AG04449 (cell line): ENCODE measurements at places on chromosomes 7 and 10.

DNA sequence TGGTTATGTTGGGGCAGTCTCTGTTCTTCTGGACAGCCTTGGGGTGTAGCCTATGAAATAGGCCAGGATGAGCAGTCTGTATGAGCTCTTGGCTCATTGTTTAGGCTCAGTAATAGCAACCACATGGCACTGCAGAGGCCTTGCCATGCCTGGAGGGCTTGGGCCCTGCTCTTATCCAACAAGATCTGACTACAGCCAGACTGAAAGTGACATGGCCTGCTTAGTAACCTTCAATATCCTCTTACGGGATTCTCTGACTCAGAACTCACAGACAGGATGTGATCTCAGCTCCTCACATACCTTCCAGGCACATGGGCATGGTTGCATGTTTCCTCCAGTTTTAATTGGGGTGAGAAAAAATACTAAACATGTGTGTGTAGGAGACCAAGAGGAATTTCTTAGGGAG, 289.3 kb downstream of the PTEN start:
- peak; percentile 94 for DNase-seq

GRCh38 chr10:97159646-97160305, 26.0 kb downstream of the SLIT1 start:
- DNase-seq = no peak

GRCh38 chr10:77333610-77334340, 303.8 kb downstream of the KCNMA1 start:
- DNase-seq = no peak

DNA sequence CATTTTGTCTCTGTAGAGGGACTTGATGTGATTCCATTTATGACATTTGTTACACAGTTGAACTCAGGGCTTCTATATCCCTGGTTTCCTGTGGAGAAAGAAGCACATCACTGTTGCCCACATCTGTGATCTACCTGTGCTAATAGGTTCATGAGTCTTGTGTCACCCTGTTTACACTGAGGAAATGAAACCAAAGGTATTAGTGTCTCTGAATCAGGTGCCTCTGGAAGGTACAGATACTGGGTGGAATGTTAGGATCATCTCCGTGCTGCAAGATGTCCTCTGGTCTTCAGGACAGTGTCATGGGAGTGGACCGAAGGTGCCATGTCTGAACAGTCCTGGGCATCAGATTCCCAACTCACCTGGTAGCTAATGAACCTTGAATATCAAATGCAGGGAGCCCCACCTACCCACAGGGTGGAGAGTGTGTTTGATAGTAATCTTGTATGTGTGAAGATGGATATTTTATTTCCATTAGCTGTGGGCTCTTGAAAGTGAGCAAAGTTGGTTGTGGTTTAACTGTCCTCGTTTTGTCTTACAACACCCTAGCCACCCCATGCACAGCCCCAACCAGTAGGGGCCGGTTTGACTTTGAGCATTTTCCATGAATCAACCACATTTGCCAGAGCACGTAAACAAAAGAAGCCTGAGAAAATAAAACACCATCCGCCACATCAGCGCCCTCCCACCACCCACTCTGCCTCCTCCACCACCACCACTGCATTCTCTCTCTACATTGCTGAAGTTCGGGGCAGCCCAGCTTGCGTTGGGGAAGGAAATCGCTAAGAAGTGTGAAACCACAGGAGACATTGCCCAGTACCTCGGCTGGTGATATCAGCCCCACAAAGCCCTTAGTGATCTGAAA, 40.7 kb downstream of the TARP start:
- DNase-seq = no peak

GRCh38 chr10:3648170-3648569, 136.8 kb downstream of the KLF6 start:
- DNase-seq = no peak

DNA sequence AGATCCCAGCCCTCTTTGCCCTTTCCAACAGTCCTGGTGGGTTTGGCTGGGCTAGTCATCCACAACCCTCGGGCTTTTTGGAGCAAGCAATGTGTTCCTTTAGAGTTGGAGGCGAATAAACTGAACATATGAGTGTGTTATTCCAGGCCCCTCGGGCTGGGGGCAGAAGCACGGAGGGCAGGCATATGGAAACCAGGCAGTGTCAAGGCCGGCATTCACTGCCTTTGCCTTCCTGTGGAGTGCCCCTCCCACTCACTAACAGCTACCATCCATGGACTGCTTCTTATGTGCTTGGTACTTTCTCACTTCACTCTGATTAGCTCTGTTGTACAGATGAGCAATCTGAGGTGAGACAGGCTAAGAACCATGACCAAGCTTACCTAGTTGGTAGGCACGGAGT, 53.9 kb upstream of the EFCAB10 start:
- no peak for DNase-seq

DNA sequence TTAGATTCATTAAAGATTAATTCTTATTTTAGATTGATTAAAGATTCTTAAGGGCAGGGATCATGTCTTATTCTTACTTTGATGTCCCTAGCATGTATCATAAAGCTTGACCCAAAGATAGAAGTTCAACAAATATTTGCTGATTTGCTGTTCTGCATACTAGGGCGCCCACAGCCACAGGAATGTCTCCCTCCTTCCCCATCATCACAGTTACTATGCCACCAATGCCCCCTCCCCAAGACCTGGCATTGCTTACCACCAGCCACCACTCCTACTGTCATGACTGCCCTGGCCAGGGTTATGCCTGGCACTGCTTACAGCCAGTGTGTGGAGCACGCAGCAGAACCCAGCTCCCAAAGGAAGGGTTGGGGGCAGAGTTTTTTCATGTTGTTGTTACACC, 86.7 kb upstream of the AGK start:
- no peak for DNase-seq

GRCh38 chr10:4781955-4782354, 44.1 kb upstream of the AKR1E2 start:
- no peak for DNase-seq

- DNase-seq = no peak
These were observed 71.1 kb downstream of the LYZL2 start for GRCh38 chr10:30558411-30558810.

GRCh38 chr7:148704189-148704588, 5.5 kb downstream of the CUL1 start:
- DNase-seq = no peak

GRCh38 chr7:135709508-135709907, 18.5 kb downstream of the SLC13A4 start:
- DNase-seq = no peak

- no peak for DNase-seq
These were observed 140.9 kb downstream of the MBL2 start for GRCh38 chr10:52631648-52632047.

- no peak for DNase-seq
These were observed 7.3 kb downstream of the ZNF503 start for GRCh38 chr10:75394221-75394620.

DNA sequence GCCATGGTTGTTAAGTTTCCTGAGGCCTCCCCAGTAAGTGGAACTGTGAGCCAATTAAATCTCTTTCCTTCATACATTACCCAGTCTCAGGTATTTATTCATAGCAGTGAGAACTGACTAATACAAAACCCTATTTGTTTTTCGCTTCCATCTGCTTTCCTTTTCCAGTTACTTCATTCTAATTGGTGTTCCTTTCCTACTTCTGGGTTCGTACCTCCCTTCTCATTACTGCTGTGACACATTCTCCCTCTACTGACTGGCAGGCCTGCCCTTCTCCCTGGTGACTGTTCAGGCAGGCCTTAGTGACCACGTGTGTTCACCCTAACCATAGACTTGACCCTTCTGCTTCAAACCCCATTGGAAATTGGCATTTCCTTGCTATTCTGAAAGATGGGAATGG, 37.7 kb downstream of the MTURN start:
- no peak for DNase-seq

GRCh38 chr10:788796-789748, 99.6 kb upstream of the DIP2C start:
- no peak for DNase-seq

DNA sequence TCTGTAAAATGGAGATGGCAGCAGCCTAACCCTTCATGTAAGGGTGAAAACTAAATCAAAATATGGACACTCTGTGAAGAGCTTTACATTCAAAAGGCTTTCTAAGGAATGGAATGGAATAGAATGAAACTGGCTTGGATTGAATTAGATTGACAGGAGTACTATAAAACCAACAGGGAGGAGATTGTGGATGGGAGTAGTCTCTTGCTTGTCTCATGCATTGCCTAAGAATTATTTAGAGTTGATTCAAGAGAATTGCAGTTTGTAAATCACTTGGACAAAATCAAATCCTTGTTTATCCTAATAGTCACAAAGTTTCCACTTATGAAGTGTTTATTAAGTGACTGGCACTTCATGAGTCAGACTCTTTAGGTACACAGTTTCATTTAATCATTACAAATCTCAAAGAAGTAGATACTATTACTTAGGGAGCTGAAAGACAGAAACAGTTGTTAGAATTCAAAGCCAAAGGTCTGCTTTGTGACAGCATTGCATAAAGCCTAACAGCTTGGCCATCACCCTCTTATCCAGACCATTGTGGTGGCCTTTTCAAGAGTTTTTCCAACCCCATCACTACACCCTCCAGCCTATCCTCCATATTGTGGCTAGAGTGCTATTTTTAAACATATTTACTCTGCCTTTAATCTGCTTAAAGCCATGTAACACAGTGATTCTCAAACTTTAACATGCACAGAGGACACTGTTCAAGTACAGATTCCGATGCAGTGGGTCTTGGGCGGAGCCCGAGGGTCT, 91.9 kb upstream of the GHITM start:
- DNase-seq = no peak

DNA sequence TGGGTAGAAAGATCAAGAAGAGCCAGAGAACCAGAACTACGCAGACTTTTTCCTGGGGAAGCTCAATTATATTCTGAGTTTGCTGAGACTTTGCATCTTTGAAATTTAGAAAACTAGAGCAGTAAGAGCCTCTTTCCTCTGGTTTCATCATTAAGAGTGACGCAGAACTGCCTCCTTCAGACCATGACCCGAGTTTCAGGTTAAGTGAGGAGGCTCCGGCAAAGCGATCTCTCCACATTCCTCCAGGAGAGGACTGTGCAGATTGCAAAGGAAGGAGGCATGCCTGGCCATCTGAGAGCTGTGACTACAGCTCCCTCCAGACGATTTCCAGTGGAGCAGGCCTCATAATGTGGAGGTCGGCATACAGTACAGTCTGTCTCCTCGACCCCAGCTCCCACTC, 115.8 kb upstream of the LANCL2 start:
- no peak for DNase-seq

DNA sequence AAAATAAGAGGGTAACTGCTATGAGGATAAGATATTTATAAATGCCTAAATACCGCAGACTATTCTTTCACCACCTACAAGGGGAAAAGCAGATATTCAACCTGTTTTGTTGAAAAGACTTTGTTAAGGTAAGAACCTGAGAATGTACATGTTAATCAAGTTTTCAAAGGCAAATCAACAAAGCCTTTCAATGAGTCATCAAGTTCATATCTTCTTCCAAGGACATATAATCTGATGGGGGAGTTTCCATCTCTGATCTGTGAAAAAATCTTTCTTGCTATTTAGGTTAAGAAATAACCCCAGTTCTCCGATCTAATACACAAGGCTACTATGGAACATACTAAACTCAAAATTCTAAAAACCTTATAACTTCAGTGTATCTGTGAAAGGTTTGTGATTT, 40.0 kb upstream of the ANLN start:
- DNase-seq = no peak

DNA sequence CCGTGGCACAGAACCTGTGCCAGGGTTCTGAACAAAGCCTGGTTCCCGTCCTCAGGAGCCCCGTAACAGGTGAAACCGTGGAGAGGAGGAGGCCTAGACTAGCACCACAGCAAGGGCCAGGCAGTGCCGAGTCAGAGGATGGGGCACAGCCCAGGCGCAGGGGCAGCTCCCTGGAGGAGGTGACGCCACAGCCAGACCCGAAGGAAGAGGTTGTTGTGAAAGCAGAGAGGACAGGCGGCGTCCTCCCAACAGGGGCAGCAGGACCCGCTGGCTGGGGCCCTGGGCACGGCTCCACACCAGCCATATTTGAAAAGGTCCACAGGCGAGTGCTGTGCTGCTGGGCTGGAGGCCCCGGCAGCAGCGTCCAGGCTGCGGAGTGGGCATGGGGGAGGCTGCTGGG, 25.7 kb downstream of the DAGLB start:
- DNase-seq = no peak

DNA sequence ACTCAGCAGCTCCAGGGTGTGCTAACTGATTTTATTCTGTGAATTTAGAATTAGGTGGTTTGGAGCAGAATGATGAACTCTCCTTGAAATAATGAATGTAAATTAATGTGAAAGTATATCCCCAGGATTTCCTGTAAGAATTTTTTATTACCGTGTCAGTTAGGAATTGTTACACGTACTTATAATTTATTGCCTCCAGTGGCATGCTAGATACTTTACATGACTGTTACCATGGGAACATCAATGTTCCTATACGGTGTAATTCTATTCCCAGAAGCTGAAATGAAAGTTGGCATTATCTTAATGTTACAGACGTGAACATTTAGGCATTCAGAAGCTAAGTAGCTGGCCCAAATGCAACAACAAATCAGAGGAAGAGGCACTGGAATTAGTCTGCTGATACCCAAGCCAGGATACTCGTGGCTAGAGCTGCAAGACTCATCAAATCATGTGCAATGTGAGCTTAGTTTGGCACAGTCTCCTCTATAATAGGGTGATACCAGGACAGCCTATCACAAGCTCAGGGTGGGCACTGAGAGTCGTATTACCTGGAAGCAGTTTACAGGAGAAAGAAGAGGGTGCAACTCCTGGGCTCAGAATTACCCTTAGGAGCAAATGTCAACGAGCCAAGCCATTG, 30.0 kb upstream of the PRKAR2B start:
- no peak for DNase-seq

- no peak for DNase-seq
These were observed 1.9 kb downstream of the UBE2H start for GRCh38 chr7:129950933-129951225.

DNA sequence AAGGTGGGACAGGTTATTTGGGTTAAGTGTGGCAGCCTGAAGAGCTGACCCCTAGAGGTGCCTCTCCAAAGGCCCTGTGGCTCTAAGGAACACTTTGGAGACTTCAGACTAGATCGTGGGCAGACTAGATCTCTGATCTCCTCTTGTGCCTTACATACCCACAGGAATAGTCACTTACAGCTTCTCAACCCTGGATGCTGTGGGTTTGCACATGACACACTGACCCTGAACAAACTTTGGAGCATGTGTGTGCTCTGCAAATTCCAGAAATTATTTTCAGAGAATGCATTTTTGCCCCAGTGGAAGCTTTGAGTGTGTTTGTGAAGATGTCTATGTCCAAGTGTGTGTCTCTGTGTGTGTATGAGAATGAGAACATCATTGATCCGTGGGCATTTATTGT, 119.6 kb downstream of the EMX2 start:
- DNase-seq = peak; percentile 42

DNA sequence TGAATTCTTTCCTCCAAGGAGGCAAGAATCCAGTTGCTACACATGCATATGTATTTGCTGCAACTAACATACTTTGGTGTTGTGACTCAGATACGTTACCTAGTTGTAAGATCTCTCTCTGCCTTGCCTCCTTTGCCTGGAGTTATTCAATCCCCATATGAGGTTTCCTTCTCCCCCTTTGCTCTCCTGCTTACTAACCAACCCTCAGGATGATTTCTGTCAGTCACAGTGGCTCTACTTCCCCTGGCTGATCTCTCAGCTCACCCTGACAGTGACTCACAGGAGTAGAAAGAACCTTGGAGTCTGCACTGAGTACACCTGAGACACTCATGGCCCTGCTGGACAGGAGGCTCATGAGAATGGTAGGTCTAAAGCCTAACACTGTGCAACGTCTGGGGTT, 92.0 kb downstream of the TMEM106B start:
- no peak for DNase-seq

- DNase-seq = no peak
These were observed 822 bp downstream of the SHOC2 start for GRCh38 chr10:110919971-110920881.

GRCh38 chr7:29196971-29197595, 2.5 kb downstream of the CHN2 start:
- DNase-seq = no peak
